ENCODE measurements at places on chromosomes 16 and 17.
A peak's percentile ranks its signal among the peaks of the same experiment; 100 is the strongest.

DNA sequence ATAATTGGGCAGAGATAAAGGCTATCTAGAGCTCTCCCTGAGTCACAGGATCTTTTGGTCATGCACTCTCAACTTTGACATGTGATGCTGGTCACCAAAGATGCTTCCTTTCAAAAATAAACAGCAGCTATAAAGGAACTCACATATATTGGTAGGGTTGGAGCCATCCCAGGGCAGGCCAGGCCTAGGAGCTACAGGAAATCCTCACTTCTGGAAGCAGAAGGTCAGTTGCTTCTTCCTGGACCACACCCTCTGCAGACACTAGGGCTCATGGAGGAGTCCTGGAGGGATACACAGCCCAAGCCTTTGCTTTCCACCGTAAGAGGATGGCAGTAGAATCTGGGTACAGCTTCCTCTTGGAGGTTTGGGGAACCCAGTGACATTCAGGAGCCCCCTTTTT lies 24.6 kb downstream of the SOST start:
- DNase-seq: peak; percentile 7

GRCh38 chr16:29900102-29900887 lies at the start of gene ASPHD1:
ASPHD1 (plus strand) TSS chr16:29900488; CDS start chr16:29900972, 484 bp downstream.
- peak; percentile 92 for DNase-seq

DNA sequence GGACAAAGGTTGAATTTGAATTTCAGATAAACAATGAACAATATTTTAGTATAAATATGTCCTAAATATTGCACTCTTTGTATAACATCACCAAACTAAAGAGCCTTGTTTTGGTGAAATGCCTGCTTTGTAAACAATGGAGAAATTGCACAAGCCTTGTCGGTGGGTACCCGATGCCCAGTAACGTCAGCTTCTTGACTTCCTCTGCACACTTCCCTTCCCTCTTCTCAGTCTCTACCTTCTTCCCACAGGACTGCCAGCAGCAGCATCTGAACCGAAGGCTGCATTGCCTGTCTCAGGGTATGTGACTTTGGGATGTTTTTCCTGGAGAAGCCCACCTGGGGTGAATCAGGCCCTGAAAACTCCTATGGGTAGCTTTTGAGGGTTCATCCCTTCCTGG lies 113.9 kb downstream of the UTP18 start:
- DNase-seq: no peak

GRCh38 chr17:44467108-44467507 lies 36.1 kb downstream of the GPATCH8 start:
- no peak for DNase-seq

GRCh38 chr16:50479771-50480170 lies 68.4 kb upstream of the NKD1 start:
- DNase-seq: no peak
